ENCODE measurements at places on chromosomes 16 and 17.

DNA sequence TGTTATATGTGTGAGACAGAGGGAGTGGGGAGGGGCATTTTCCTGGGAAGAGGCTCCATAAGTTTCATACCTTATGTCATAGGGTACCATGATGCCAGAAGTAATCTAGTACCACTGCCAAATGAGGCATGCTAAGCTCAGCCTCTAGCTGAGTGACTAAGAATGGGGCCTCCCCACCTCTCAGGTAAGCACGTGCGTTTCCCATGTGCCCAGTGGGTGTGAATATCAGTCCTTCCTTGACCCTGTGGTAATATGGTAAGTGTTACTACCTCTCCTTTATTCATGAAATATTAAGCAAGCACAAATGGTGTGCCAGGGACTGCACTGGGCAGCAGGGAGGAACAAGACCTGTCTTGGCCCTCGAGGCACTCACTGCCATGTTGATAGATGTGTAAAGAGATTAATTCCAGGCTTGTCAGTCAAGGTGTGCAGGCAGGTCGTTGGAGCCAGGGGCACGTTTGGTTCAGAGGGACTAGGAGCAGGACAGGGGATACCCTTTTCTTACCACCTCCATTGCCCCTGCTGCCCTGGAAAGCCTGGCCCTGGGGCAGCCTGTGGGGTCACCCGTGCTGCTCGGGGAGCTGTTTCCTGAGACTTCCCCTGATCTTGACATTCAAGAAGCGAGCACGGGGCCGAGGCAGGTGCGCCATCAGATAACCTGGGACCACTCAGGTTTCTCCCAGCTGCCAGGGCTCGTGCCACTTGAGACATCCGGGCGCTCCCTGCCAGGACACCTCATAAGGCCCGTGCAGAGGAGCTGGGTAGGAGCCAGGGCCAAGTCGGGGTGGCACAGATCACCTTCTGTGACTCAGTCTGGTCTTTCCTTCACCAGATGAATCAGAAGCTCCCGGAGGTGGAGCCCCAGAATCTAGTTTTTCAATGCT lies 8.8 kb downstream of the RSAD1 start:
- no peak for DNase-seq

DNA sequence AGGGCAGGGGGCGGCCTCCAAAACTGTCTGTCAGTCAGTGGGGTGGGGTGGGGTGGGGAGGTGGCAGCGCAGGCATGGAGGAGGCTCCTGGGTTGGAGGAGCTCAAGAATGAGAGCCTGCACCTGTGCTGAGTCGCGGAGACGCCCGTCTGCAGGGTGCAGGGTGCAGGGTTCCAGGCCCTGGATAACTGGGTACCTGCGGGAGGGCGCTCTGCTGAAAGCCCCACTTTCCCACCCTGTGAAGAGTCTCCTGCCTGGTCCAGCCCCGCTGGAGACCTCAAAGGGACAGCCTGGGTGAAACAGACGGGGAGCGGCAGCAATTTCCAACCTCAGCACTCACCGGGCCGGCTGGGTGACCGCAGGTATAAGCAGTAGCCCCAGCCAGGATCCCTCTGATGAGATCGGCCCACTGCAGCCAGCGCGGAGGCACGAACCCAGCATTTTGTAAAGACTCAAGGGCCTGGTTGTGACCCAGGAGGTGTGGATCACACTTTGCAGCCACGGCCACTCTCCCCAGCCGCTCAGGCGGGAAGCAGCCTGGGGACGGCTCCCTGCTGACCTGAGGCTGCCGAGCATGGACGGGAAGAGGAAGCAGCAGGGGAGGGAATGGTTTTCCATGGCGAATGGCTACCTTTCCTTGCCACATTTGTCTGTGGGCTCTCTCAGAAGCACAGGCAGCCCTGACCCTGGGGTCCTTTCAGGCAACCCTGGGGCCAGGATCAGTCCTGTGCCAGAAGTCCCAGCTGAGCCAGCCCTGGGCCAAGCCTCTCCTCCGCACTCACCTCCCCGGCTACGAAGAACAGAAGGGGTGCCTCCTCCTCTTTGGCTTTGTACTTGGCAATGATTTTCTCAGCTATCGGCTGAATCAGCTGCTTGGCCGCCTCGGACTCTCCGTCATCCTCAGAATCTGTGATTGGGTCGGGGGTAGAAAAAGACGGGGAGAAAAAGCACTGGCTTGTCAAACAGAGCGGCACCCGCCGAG lies 21.0 kb downstream of the MRM3 start:
- DNase-seq: no peak

DNA sequence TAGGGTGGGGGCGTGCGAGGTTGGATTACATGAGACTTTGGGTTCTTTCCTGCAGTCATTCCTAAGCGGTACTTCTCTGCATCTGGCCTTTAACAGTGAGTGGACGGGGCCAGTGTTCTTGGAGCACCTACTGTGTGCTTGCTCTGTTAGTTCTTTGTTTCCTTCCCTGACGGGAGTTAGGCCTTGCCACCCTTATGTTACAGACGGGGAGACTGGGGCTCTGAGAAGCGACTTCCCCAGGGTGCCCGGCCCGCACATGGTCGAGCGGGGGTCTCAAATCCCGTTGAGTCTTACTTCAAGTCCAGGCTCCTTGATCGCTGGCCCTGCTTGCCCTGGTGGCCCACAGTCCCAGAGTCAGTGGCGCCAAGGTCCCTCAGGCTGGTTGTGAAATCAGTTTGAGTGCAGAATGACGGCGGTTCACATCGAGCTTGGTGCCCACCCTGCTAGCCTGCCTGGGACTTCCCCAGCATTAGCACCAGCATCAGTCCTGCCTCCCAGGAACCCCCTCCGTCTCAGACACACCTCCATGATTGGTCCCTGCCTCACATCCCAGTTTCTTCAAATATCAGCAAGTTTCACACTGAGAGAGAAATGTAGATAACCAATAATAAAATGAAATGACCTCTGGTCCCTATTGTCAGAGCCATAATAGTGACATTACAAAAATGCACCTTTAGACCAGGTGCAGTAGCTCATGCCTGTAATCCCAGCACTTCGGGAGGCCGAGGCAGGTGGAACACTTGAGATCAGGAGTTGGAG lies 128.0 kb downstream of the CMIP start:
- DNase-seq: no peak

DNA sequence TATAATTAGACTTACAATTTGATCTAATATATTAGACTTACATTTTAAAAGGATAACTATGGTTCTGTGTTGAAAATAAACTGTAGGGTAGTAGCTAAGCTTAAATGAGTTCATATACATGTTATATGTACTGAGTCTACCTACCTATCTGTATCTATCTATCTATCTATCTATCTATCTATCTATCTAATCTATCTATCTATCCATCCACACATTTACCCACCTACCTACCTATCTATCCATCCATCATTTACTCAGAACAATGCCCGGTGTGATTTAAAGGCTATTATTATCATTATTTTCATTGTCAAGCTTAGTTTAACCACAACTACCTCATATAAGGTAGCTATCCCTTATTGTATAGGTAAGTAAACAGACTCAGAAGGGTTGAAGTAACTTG lies 7.0 kb downstream of the KRT10 start:
- DNase-seq: no peak

GRCh38 chr16:57736419-57737351 lies 1.1 kb downstream of the KATNB1 start:
- peak; percentile 20 for DNase-seq

- peak; percentile 34 for DNase-seq
Observed at GRCh38 chr16:705431-706188, at the start of gene FBXL16. TSS of gene FBXL16 (minus strand) at chr16:705801. CDS start at chr16:697405, 8,396 bp downstream.

DNA sequence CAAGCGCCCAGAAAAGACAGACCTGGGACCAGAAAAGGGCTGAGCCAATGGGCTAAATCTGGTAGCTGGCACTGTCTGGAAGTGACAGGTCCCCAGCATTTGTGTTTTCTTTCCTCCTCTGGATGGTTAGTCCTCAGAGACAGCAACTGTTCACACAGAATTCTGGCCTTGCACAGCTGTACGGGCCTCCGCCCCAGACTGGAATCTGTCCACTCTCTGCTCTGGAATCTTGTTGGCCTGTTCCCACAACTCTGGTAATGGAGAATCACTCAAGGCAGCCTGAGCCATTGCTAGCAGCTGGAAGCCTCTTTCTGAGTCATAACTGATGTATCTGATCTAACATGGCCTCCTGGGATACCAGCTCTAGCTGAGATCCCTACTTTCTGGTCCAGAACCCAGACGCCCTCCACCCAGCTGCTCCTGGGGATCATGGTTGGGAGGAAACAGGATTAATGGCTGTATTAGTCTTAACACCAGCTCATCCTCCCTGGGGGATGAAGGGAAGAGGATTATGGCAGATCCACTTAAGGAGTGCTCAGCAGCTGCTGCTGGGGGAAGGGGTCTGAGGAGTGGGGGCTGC lies 9.1 kb downstream of the ZNF668 start:
- no peak for DNase-seq

DNA sequence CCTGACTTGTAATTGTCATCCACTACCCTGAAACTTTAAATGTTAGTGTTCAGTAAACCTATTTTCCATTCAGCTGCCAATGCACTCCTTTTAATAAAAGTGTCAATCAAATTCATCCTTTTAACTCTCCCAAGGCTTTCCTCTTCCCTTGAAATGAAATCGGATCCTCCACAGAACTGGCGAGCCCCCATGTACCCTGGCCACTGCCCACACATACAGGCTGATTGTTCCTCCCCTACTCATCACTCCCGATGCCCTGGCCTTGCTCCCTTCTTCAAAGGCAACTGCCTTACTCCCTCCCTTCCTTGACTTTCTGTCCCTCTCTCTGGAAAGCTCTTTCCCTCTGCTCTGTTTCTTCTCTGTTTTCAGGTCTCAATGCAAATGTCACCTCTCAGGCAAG lies 7.6 kb downstream of the KRT33A start:
- DNase-seq: no peak

GRCh38 chr17:61579961-61580360 lies 11.1 kb downstream of the NACA2 start:
- DNase-seq: peak; percentile 81

GRCh38 chr17:42702446-42702845 lies 20.1 kb downstream of the CNTNAP1 start:
- no peak for DNase-seq

GRCh38 chr17:41812381-41813151 lies at the start of gene FKBP10:
TSS of gene FKBP10 (plus strand) at chr17:41813004. CDS start at chr17:41813035, 31 bp downstream.
- no peak for DNase-seq

DNA sequence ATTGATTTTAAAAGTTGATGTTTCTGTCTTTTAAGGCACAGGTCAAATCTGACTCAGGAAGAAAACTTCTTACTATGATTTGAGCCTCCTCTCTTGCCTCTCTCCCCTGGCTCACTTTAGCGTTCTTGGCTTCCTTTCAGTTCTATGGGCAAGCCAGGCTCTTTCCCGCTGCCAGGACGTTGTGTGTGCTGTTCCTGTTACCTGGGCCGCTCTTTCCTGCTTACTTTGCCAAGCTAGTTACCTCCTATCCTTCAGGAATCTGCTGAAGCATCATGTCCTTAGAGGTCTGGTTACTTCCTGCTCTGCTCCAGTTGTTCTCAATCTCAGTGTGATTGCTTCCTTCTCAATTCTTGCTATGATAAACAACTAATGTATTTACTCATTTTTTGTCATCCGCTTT lies 1108.5 kb upstream of the EEF2KMT start:
- no peak for DNase-seq

Data from NCI-H1694 treated with DMSO at 0.1 percent for 48 hours (cell line).